ENCODE measurements at places on chromosomes 1 and 21. TPM values are rescaled to one million over a fixed set of nuclear protein-coding genes. Genes with fewer than 3 reads are reported as not detected.

Gene C8A
- 0.08 TPM for total RNA-seq

Gene PLA2G2F
- total RNA-seq, result not detected

Gene LAMC1
- total RNA-seq, result 43.4 TPM

Gene NUP210L
- total RNA-seq, result not detected

Gene MTARC2
- total RNA-seq, result 27.0 TPM

Gene FMOD
- total RNA-seq, result 14.6 TPM

Gene SUSD4
- total RNA-seq, result 6.0 TPM

Gene IL19
- not detected for total RNA-seq

Gene BOLA1
- 7.0 TPM for total RNA-seq

Gene TIAM1
- 1.7 TPM for total RNA-seq

Gene VANGL1
- total RNA-seq, result 5.1 TPM

Gene TP73
- total RNA-seq, result 0.51 TPM

Gene C1orf141
- total RNA-seq, result not detected

Gene MANEAL
- total RNA-seq, result 4.4 TPM

Gene CD247
- 0.89 TPM for total RNA-seq

Gene SYCP1
- total RNA-seq, result not detected

Gene SGIP1
- total RNA-seq, result 1.3 TPM

Gene TGFBR3
- total RNA-seq, result 25.1 TPM

Gene SERPINC1
- not detected for total RNA-seq

Gene CGN
- total RNA-seq, result 28.8 TPM

Gene PGLYRP3
- total RNA-seq, result not detected

GRCh38 chr21:36260802-36261201 is 59.2 kb upstream of the MORC3 start:
- DNase-seq, result no peak

DNA sequence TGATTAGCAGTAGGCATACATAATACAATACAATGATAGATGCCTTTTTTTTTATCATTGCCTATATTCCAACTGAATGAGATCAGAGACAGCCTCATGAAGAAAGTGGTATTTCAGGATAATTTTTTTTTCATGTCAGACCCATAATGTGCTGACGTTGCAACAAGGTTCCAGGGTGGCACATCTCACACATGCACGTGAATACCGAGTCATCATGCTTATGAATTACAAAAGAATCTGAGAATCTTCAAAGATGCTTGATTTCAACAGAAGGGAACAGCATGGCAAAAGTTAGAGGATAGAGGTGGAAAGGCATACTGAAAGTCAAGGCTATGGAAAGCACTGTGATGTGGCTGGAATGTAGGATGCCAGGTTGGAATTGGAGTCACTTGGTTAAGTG is 5.0 kb upstream of the RNF11 start:
- no peak for DNase-seq

DNA sequence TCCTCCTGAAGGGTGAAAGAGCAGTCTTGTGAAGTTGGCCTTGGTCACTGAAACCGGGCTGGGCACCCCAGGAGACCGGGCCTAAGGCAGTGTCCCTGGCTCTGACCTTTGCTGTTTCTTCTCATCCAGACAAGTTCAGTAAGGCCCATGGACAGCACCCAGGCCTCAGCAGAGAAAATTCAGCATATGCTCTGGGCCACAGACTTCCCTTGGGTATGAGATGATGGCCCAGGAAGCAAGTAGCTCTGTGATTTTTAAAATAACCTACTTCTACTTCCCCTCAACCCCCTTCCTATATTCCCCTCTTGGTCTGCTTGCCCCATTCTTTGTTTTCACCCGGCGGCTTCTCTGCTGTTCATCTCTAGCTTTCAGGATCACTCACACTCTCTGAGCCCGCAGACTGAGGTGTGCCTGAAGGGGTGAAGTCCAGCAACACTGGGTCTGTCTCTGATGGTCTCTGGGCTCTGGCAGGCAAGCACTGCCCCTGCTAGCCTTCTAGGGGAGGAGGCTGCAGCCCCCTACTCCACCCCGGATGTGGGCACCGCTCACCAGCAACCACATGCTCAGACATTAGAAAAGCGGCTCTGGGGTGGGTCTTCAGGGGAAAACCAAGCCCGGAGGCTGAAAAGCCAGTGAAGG is 2.9 kb upstream of the GPR25 start:
- no peak for DNase-seq

DNA sequence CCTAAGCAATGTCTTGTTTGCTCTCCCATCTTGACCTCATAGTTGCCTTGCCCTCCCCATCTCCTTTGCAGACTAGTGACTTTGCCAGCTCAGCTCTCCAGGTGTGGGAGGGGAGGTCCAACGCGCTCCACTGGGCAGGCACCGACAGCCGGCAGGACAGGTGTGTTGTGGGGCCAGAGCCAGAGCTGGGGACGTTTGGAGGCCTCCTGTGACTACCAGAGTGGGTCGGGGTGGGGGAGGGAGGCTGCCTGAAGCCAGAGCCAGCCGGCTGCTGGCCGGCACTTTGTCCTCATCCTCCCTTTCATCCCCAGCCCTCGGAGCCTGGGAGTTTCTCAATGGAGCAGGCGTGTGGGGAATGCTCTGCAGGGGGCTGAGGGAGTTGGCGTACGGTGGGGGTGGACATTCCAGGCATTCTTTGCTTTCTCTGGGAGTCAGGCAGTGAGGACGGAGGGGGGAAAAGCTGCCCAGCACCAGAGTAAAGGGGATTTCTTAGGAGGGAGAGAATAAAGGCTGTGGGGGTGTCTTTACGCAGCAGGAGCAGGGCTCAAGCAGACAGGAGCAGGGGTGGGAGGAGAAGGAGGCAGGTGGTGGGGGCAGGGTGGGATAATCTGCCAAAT is 20.2 kb downstream of the NUAK2 start:
- peak; percentile 96 for DNase-seq

DNA sequence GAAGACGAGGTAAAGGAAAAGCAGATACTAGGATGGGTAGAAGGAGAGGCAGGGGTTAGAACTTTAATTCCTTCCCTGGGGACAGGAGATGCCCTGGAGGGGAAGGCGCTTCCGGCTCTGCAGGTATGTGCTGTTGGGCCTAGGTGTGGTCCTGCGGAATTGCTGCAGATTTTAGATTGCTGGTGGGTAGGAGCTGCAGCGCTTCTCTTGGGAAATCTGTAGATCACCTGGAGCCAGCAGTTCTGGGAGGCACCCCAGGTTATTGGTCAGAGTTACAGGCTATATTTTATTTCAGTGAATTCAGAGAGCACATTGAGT is 1.1 kb downstream of the MGST3 start:
- no peak for DNase-seq

DNA sequence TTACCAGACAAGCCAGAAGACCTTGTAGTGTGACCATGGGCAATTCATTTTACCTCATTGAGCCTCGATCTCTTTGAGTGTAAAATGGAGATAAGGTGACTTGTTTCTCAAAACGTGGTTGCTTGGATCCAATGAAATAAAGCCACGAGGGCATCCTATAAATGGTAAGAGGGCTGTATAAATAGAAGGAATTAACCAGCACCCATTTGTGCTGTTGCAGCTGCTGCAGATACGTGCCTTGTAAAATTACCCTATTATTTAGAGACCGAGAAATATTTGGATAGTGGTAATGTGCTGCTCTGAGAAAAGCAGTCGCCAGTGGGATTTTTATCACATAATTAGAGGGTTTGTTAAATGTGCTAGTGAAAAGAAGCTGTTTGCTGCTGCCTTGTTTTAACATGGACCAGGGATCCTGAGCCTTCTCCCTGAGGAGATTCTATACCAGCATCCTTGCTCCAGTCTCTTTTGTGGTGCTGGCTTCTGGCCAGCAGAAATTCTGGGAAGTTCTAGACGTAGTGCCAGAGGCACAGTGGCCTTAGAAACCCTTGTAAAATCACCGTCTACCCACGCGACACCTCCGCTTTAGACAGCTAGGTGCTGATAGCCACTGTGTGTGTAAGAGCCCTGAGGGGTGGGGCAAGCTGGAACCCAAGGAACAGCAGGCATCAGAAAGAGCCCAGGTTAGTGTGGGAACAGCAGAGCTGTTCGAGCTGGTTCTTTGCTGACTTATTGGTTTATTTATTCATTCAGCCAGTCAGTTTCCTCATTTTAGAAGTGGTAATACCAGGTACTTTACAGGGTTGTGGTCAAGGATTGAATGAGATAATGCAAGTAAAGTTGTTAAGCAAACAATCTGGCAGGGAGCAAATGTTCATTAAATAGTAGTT is 137.5 kb downstream of the NOS1AP start:
- peak; percentile 57 for DNase-seq

- no peak for DNase-seq
These were observed 8.7 kb downstream of the GNAT2 start for GRCh38 chr1:109610609-109611307.

DNA sequence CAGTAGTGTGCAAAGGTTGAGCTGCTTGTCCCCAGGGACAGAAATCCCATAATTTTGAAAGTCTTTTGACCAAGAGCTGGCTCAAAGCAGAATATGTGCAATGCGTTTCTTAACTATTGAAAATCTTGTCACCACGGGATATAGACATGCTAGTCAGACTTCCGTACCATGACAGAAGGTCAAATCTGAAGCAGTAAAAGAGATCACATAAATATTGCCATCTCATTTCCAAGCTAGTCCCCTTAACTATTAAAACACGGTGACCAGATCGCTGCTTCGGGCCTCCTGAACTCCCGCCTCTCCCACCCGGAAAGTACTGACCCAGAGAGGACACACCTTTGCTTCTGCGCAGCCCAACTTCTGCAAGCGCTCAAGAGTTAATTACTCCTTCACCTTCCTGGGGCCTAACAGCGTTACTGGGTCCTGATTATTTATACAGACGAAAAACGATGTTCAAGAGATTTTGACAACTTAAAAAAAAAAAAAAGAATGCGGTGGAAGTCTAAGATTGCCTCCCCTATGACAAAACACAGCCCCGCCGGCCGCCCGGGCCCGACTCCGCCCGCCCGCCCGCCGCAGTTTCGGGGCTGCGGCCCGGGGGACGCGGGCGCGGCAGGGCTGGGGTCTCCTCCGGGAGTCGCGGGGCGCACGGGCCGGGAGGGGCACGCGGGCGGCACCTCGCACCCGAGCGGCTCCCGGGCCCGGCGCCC is 692 bp downstream of the SORT1 start:
- DNase-seq, result no peak

GRCh38 chr1:97034651-97035050 is 313.1 kb downstream of the PTBP2 start:
- DNase-seq, result no peak

GRCh38 chr1:212606395-212607205 is 2.0 kb upstream of the ATF3 start:
- DNase-seq, result peak; percentile 86

- DNase-seq, result no peak
These were observed 282.5 kb downstream of the VAV3 start for GRCh38 chr1:107682467-107682866.

- no peak for DNase-seq
These were observed 364.2 kb upstream of the ZP4 start for GRCh38 chr1:238254935-238255334.

GRCh38 chr1:228312136-228312764 is 94.4 kb downstream of the TRIM11 start:
- DNase-seq, result no peak

DNA sequence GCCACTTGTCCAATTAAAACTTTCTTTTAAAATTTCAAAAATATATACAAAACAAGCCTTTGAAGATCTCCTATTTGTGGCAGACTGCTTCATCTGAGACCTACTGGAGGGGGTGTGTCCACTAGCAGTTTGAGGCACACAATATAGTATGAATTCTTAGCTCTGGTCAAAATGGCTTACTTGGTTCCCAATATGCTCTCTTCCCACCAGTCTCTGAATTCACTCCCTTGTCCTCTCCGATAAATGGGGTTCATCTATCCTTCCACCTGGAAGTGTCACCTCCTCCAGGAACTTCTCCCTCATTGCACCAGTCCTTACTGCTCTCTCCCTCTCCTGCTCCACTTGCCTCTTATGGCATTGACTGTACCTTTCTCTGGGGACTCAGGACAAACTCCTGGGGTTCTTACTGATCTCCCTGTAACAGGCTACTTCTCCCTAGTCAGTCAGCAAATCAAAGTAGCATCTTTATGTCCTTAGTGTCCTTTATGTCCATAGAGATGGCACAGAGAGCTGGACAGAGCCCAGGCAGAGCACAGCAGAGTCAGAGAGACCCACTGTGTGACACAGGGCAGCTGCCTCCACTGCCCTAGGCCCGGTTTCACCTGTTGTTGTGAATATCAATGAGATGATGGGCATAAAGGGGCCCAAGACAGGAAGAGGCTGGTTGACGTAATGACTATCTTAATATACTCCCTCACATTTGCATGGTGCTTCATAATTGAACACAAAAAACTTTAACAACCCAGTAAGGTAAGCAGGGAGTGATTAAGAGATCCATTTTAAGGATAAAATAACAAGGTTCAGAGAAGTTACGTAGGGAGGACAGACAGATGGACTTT is 3.6 kb downstream of the ASAP3 start:
- no peak for DNase-seq

GRCh38 chr1:88399690-88400089 is 284.4 kb upstream of the PKN2 start:
- DNase-seq, result no peak

- no peak for DNase-seq
These were observed 866 bp upstream of the WNT2B start for GRCh38 chr1:112507921-112508277.

- no peak for DNase-seq
These were observed 505.2 kb upstream of the ZRANB2 start for GRCh38 chr1:71586030-71586429.

- DNase-seq, result no peak
These were observed 10.5 kb downstream of the SLX9 start for GRCh38 chr21:44950351-44950750.

DNA sequence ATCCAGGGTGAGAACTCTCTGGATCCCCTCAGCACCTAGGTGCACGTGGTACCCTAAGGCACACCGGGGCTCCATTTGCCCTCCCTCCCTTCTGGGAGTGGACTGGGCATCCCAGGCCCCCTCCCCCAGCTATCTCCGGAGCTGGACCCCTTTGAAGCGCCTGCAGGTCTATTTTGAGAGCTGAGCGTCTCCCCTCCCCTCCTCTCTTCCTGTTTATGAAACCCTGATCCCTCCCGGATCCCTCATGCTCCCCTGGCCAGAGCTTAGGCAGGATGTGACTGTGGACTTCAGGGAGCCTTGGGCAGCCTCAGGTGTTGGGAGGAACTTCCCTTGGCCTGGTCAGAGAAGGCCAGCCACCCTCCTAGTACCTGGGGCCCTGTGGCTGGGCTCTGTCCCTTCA is 10.2 kb downstream of the RPS6KA1 start:
- no peak for DNase-seq

- DNase-seq, result no peak
These were observed 53.8 kb upstream of the LYPLAL1 start for GRCh38 chr1:219119839-219120238.

GRCh38 chr1:182616130-182617013 is 12.2 kb upstream of the RGS16 start:
- DNase-seq, result peak; percentile 79

DNA sequence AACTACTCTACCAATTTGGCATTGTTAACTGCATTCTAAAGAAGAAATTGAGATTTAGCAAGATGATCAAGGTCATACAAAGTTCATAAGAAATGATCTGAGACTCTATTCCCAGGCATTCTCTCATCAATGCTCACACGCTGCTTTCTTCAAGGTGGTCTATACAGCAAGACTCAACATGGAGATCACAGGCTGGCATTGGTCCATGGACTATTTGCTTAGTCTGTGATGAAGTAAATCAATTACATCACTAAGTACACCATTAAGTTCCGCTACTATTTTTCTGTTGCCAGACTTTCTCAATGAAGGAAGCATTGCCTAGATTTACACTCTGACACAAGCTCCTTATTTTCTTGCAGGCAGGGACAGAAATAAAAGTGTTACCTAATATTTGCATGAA is 51.9 kb upstream of the CYP2J2 start:
- DNase-seq, result no peak
